HFFc6 (cell line): ENCODE measurements at places on chromosomes 6 and 20. TPM values are rescaled to one million over a fixed set of nuclear protein-coding genes. Genes with fewer than 3 reads are reported as not detected.
A peak's percentile ranks its signal among the peaks of the same experiment; 100 is the strongest.

Gene MCHR2
- not detected in 3 replicates for total RNA-seq

GRCh38 chr6:22600059-22600458 lies 30.7 kb downstream of the HDGFL1 start:
- no peak overlapping the region for H3K4me3 ChIP-seq
- peaks cover 10% of the 10 kb centered on the region for H3K36me3 ChIP-seq
- no peaks in the 10 kb centered on the region for H3K4me1 ChIP-seq

DNA sequence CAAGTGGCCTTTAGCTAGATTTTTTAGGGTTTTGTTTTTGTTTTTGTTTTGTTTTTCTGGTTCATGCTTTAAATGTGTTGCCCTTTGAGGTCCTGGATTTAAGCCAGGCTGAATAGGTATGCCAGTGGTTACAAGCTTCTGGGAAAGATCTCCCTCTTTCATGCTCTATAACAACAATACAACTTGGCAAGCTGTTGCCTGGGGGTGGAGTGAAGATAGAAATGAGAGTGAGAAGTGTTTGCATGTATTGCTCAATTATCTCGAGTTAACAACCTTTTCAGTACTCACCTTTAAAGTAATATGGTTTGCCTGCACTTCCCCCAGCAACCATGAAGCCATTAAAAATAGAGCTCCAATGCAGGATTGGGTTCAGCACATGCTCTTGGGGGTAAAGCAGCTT lies 19.2 kb upstream of the HAO1 start:
- no peaks in the 10 kb centered on the region for H3K4me1 ChIP-seq
- no peaks in the 10 kb centered on the region for H3K36me3 ChIP-seq
- peaks cover 27% of the 10 kb centered on the region for H3K27me3 ChIP-seq
- DNase-seq: no peak

Gene NRSN1
- not detected in 3 replicates for total RNA-seq

Gene COL19A1
- total RNA-seq: not detected in 2 replicates

DNA sequence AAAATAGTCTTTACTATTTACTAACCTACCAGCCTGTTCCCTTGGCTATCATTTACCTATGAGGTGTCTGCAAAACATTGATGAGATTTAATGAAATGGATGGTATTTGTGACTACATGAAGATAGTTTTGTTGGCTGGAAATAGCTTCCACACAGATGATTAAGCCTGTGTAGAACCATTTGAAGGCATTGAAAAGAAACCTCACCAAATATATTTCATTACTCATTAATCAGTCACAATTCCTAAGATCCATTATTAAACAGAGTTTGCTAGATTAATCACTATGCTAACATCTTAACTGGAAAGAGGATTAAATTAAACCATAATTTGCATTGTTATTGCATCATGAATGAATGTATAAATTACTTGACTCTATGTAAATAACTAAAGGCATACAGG lies 560.3 kb downstream of the BMP2 start:
- DNase-seq: no peak
- no peaks in the 10 kb centered on the region for H3K27me3 ChIP-seq
- no peaks in the 10 kb centered on the region for H3K36me3 ChIP-seq
- no peaks in the 10 kb centered on the region for H3K4me1 ChIP-seq

DNA sequence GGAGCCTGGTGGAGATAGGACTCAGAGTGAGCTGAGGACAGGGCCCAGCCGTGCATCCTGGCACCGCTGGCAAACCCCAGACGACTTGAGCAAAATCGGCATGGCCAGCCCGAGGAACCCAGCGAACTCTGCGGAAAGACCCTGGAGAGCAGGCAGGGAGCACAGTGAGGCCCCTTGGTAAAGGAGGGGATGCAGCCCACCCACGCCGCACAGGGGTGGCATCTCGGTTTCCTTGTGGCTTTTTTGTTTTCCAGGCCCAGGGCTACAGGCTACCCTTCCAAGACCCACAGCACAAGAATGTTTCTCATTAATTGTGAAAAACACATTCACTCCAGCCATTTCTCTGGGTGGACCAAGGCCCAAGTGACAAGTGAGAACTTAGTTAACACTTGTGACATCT lies 71.4 kb downstream of the BMP7 start:
- H3K4me3 ChIP-seq: peak overlapping the region; percentile 16; the same call in 1 of the 2 replicates
- peaks cover 8% of the 10 kb centered on the region; the same call in 1 of the 2 replicates for H3K27me3 ChIP-seq
- no peaks in the 10 kb centered on the region; the same call in 1 of the 2 replicates for H3K36me3 ChIP-seq
- no peak for DNase-seq
- H3K27ac ChIP-seq: peak overlapping the region; percentile 76; the same call in 1 of the 2 replicates

Gene RAET1G
- 0.59 to 1.1 TPM (median 0.96 TPM) in 3 replicates for total RNA-seq

DNA sequence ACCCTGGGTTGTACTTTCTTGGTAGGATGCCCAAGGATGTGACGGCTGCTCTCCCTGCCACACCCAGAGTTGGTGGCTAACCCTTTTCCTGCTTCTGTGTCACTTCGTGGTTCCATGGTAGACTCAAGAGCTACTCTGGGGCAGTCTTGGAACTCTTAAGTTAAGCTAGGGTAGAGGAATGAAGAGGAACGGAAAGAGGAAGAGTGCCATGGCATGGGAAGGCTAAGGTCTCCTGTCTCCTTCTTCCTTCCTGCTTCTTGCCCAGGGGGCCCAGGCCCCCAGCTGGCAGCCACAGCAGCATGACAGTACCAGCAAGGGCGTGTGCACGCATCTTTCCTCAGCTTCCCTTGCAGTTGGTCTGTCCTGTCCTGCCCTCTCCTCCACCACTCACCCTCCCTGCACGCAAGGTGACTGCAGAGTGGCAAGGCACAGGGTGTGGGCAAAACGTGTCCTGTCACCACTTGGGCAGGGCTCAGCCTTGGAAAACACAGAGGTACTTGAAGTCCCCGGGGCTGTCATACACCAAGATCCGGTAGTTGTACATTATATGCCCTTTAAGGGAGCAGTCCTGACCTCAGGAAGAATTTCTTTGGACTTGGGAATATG lies 39.8 kb upstream of the TGM3 start:
- no peak overlapping the region for H3K4me3 ChIP-seq
- no peak overlapping the region for H3K27ac ChIP-seq
- no peak for DNase-seq
- peaks cover 29% of the 10 kb centered on the region for H3K4me1 ChIP-seq

Gene RAET1L
- total RNA-seq: not detected in 2 replicates

Gene ADGRF5
- total RNA-seq: 0.20 TPM in 1 of 3 replicates, not detected in the others

- H3K4me3 ChIP-seq: no peak overlapping the region
- peaks cover 75% of the 10 kb centered on the region for H3K27me3 ChIP-seq
- no peak for DNase-seq
- H3K4me1 ChIP-seq: no peaks in the 10 kb centered on the region
- no peak overlapping the region for H3K27ac ChIP-seq
- no peaks in the 10 kb centered on the region for H3K36me3 ChIP-seq
These were observed 37.7 kb downstream of the GRM4 start for GRCh38 chr6:34108176-34108575.

DNA sequence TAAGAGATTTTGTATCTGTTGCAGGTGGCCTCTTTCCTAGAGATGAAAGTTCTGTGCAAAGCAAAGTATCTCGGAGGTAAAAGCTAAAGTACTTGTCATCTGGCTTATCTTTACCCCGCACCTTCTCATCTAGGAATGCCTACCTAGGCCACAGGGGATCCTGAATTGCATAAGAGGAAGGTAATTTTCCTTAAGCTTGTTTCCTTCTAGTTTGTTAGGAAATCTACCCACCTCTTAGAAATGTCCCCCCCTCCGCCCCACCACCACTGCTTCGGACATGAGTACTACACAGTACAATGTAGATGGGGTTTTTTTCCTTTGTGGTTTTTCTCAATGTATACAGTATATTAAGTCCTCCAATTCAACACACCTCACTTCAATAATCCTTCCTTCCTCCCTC lies 21.5 kb downstream of the FOXC1 start:
- H3K27me3 ChIP-seq: no peaks in the 10 kb centered on the region; the same call in 1 of the 2 replicates
- H3K4me3 ChIP-seq: no peak overlapping the region
- H3K4me1 ChIP-seq: peaks cover 8% of the 10 kb centered on the region
- no peaks in the 10 kb centered on the region for H3K36me3 ChIP-seq

GRCh38 chr6:47759364-47759763 lies 22.5 kb upstream of the OPN5 start:
- no peaks in the 10 kb centered on the region for H3K36me3 ChIP-seq
- peaks cover 2% of the 10 kb centered on the region; the same call in 1 of the 2 replicates for H3K27me3 ChIP-seq
- no peaks in the 10 kb centered on the region for H3K4me1 ChIP-seq
- no peak overlapping the region for H3K27ac ChIP-seq
- H3K4me3 ChIP-seq: no peak overlapping the region

GRCh38 chr6:157860505-157860991 lies 37.5 kb downstream of the SNX9 start:
- no peak overlapping the region for H3K4me3 ChIP-seq
- peaks cover 12% of the 10 kb centered on the region; the same call in 1 of the 2 replicates for H3K36me3 ChIP-seq
- H3K27me3 ChIP-seq: no peaks in the 10 kb centered on the region; the same call in 1 of the 2 replicates
- H3K4me1 ChIP-seq: peaks cover 66% of the 10 kb centered on the region

DNA sequence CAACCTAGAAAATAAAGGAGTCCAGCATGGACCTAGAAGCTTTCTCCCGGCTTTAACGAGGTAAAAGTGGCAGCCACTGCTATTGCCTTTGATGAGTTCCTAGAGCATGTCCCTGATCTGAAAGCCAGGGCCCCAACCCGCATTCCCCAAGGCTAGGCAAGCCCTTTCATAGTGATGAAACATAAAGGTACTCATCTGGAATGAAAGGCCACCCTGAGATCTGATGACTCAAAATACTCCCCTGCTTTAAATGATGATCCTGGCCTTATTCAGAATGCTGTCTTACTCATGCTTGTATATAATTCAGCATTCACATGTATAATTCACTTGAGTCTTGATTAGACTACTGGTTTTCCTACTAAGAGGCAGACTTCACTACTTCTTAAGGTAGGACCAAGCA lies 21.3 kb downstream of the TTPAL start:
- H3K4me1 ChIP-seq: peaks cover 86% of the 10 kb centered on the region
- peak overlapping the region; percentile 81 for H3K4me3 ChIP-seq
- H3K27ac ChIP-seq: peak overlapping the region; percentile 100
- no peaks in the 10 kb centered on the region; the same call in none of the 2 replicates for H3K27me3 ChIP-seq
- peaks cover 68% of the 10 kb centered on the region for H3K36me3 ChIP-seq

DNA sequence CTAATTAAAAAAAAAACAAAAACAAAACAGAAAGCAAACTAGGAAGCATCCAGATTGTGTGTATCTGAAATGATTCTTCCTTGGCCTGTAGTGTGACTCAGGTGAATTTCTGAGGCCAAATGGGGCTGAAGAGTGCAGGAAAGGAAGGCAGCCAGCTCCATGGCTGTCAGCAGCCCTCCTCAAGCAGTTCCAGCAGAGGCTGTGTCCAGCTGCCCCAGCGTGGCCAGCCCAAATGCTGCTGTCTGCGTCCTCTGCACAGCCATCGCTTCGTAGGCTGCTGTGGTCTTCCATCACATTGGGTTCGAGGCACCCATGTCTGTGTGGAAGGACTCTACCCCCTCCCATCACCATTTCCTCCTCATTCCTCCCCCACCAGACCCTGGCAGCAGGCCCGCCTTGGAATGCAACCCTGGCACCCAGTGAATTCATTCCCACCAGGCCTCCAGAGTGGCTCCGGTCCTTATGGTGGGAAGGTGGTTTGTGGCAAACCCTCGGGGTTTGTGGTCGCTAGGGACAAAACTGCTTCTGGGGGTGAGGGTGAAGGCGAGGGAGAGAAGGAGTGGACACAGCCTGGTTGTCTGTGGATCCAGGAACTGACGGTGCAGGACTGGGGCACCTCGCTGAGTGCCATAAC lies 81.5 kb downstream of the MYLK4 start:
- DNase-seq: no peak
- H3K4me3 ChIP-seq: no peak overlapping the region
- no peak overlapping the region for H3K27ac ChIP-seq

DNA sequence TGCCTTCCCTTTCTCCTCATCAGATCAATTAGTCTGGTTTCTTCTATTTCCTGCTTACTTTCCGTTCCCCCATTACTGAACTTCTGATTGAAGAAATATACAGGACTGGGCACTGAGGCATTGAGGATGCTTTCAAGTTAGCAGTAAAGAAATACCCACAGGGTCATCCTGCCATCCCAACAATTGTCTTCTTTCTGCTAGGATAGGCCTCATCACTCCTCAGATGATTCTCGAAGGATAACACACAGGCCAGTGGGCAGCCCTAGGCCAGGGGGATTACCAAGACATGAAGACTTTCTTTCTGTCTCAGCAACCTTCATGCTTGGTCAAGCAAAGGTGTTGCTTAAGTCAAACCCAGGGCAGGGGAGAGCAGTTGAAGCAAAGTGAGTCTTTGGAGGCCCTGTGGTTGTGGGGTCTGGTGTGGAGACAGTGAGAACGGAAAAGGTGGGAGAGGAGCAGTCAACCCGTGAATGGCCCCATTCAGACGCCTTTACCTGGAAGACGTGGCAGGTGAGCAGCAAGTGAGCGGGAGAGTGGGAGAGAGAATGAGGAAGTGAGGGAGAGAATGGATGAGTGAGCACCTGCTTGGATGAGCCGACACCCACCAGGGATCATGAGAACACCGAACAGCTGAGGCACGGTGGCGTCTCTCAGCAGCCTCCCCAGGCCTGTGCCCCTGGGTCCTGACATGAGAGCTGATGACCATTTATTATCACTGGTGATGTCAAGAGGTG lies 462.9 kb downstream of the PREX1 start:
- no peak for DNase-seq
- H3K4me1 ChIP-seq: no peaks in the 10 kb centered on the region
- no peak overlapping the region for H3K27ac ChIP-seq

GRCh38 chr6:30029588-30029987 lies 31.5 kb upstream of the POLR1H start:
- no peak overlapping the region for H3K27ac ChIP-seq
- no peaks in the 10 kb centered on the region for H3K4me1 ChIP-seq
- H3K27me3 ChIP-seq: no peaks in the 10 kb centered on the region
- DNase-seq: no peak

DNA sequence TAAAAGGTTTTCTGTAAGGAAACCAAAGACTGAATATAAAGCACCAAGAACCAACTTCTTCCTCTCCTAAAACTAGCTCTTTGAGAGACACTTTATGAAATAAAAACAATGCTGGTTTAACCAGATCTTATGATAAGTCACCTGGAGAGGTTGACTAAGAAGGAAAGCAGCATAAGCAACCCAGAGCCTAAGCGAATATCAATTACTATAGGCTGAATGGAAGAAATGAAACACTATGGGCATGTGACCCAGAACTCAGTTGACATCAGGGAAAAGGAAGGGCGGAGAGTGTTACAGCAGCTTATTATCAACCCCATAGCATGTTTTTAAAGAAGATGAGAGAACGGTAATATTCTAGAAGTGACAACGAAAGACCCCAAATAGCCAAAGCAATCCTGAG lies 94.1 kb upstream of the STMND1 start:
- H3K36me3 ChIP-seq: peaks cover 30% of the 10 kb centered on the region
- no peak overlapping the region for H3K27ac ChIP-seq
- peaks cover 17% of the 10 kb centered on the region for H3K4me1 ChIP-seq
- DNase-seq: no peak

GRCh38 chr6:34226731-34227586 lies 9.7 kb upstream of the HMGA1 start:
- H3K27me3 ChIP-seq: no peaks in the 10 kb centered on the region; the same call in 1 of the 2 replicates
- no peak for DNase-seq
- H3K4me1 ChIP-seq: peaks cover 33% of the 10 kb centered on the region
- no peaks in the 10 kb centered on the region for H3K36me3 ChIP-seq
- no peak overlapping the region for H3K4me3 ChIP-seq

Gene COL21A1
- total RNA-seq: not detected in 2 replicates
